Smooth muscle cell of the brain vasculature (primary cell): ENCODE measurements at places on chromosomes 7 and 10.

GRCh38 chr7:92722541-92722940 is 113.8 kb downstream of the CDK6 start:
- no peak for DNase-seq

GRCh38 chr7:82549616-82550285 is 106.2 kb upstream of the CACNA2D1 start:
- no peak for DNase-seq

GRCh38 chr10:121648059-121648458 is 49.8 kb upstream of the FGFR2 start:
- no peak for DNase-seq

GRCh38 chr7:132029369-132030085 is 473.1 kb upstream of the PODXL start:
- no peak for DNase-seq

- DNase-seq: no peak
These were observed 16.6 kb upstream of the SLC18A3 start for GRCh38 chr10:49593564-49593875.

GRCh38 chr10:10346390-10347150 is 671.1 kb upstream of the CELF2 start:
- DNase-seq: no peak

DNA sequence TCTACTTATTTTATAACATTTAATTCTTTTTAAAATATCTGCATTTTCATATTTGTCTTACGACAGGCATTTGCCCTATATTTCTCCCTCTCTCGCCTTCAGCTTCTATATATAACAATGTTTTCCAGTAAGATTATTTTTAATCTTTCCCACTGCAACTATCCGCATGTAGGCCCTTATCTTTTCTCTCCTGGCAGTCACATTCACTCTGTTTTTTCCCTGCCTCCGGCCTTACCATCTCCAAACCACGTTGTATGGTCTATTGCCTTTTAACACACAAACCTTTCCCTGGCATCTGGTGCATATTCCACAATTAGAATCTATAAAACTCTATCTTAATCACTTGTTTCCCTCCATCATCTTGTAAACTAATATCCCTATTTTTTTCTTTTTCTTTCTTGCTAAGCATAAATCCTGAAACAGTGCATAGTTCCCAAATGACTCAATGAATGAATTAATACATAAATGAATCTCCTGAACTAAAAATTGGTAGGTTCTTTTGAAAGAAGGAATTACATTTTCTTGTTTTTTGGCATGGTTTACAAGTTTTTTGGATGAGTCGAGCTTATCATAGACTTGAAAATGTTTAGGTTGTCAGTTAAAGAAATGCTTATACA is 173.2 kb downstream of the SEMA3A start:
- no peak for DNase-seq

GRCh38 chr7:102125127-102125596 is 161.5 kb upstream of the SH2B2 start:
- peak; percentile 47 for DNase-seq

- DNase-seq: no peak
These were observed 62.7 kb downstream of the LGI1 start for GRCh38 chr10:93820434-93820833.

DNA sequence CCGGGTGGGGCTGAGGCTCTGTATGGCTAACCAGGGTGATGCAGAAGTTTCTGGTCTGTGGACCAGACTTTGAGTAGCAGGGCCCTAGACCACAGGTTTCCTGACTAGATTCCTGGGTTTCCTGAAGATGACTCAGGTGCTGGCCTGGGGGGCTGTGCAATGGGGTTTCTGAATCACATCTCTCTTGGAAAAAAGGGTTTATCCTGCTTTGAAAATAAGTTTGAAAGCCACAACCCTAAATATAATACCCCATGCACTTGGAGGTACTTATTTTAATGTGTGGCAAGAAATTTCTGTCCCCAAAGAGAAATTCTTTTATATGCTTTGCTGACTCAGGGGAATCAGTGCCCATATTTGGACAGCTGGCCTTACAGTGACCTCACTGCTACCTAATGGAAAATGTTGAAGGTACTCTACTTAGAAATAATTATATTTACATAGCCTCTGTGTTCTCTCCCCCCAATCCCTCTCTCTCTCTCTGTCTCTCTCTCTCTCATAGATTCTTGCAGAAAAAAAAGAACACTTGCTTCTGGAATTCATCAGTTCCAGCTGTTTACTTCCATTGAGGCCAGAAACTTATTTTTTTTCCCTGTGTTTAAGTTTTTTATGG is 184.4 kb upstream of the LYZL2 start:
- no peak for DNase-seq

GRCh38 chr10:92244796-92245195 is 46.1 kb downstream of the CPEB3 start:
- no peak for DNase-seq
